ENCODE measurements at places on chromosomes 7 and 10.

GRCh38 chr10:1297566-1298301 is 241.5 kb downstream of the WDR37 start:
- no peak for DNase-seq

DNA sequence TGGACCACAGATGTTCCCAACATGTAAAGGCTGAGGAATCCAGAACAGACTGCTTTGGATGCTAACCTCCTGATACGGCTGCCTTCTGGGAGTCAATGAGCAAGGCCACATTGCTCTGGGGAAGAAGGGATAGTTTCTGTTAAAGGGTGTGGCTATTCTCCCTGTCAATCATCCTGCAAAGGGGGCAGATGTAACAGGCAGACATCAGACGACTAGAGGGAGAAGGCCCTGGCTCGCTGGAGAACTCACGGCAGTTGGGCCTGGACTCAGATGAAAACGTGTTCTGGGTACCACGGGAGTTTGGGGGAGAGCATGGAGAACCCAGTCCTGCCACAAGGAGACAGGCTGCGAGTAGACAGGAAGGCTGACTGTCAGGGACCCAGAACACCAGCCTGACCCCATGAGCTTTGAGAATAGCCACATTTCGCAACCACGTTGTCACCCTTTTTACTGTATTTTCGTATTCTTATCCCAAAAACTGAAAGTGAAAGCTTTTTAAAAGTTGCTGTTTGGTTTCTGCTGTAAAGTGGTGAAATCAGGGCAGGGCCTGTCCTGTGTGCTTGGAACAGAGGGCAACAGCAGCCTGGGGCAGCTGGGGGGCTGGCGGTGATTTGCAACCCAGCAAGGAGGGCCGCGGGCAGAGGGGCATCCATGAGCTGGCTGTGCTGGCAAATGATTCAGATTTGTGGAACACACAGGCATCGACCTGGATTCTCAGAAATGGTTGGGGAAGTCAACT is 95.3 kb downstream of the MYOF start:
- no peak for DNase-seq

- DNase-seq: no peak
Measured at GRCh38 chr10:116269619-116270018, 3.4 kb downstream of the GFRA1 start.

- no peak for DNase-seq
Measured at GRCh38 chr10:30617070-30617469, 12.5 kb downstream of the LYZL2 start.

DNA sequence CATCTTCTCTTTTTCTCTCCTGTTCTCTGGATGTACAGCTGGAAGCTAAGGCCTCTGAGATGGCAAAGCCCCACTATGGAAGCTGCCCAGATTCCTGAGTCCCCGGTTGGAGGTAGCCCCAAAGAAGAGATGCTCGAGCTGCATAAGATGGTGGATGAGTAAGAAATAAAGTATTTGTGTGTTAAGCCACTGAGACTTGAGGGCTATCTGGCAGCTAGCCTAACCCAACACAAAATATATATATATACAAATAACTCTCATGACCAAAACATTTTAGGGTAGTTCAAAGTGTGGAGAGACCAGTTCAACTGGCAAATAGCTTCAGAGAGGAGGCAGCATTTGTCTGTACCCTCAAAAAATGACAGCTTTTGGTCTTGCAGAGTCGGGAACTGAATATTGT is 72.4 kb upstream of the PDE1C start:
- DNase-seq: no peak

DNA sequence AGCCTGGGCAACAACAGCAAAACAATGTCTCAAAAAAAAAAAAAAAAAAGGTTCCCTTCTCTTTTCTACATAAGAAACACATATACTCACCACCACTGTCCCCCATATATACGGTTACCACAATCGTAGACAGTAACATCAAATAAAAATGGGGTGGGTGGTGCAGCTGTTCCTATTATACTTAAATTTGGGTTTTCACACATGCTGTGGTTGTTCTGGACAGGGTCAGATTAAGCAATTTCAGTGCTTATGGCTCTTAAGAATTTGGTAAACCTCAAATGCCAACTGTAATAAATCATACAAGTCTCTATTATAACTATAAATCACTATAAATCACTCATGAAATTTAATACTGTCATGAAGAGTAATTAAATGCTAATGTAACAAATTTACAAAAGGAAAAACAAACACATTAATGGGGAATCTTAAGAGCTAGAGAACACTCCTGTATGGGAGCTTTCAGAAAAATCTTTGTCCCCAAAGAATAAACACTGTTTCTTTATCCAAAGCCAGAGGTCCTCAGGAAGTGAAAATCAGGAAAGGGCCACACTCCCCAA is 143.6 kb downstream of the GLI3 start:
- no peak for DNase-seq

DNA sequence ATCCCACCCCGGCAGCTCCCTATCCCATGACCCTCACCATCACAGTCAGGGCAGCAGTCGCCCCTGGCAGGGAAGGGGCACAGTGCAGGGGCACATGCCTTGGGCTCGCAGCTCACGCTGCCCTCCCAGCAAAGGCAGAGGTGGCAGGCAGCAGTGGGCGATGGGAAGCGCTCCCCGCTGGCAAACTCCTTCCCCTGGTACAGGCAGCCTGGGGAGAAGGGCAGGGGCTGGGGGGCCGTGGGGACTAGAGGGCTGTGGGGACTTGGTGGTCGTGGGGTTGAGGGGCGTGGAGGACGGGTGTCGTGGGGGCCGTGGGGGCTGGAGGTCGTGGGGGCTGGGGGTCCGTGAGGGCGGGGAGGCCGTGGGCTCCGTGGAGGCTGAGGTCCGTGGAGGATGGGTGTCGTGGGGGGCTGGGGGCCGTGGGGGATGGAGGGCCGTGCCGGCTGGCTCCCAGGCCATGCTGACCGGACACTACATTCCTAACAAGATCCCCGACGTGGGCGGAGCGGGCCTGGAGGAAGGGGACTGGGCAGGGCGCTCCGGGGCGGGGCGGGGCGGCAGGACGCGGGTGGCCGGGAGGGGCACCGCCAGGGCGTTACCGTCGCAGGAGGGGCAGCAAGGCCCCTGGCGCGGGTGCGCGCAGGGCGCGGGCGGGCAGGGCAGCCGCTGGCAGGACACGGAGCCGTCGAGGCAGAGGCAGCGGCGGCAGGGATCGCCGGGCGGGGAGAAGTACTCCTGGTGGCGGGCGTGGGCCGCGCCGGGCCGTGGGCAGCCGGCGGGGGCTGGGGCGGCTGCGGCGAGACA is 20.0 kb downstream of the KCP start:
- no peak for DNase-seq

DNA sequence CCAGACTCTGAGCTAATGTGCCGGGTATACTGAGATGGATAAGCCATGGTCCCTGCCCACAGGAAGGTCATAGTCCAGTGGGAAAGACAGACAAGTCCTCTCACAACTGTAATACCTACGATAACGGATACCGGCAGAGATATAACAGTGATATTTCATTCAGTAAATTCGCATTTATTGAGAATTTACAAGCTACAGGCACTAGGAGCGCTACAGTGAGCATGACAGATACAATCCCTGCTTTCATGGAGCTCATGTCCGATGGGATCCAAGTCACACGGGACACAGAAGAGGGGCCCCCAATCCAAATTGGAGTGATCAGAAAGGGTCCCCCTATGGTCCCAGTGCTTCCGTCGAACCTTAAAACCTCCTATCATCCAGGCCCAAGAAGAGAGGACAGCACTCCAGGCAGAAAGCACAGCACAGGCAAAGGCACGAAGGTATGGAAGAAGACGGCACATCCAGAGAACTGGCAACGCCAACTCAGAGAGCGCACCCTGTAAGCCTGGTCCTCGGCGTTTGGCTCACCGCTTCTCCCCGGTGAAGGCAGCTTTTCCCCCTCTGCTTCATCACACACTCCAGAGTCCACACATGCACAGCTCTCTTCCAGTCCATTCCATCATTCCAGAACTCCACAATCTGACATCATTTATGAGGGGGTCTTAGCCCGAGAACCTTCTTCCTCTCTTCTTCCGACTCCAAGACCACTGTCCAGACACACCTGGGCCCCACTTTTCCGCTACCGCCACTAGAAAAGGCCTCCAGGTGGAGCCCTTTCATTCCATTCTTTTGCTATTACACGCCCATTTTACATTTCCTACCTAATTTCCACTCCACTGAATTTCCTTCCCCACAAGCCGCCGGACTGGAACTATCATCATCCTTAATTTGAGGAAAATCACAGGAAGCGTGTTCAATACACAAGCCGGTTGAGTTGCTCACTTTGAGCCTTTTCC is 47.8 kb upstream of the NKX2-3 start:
- DNase-seq: peak; percentile 36

DNA sequence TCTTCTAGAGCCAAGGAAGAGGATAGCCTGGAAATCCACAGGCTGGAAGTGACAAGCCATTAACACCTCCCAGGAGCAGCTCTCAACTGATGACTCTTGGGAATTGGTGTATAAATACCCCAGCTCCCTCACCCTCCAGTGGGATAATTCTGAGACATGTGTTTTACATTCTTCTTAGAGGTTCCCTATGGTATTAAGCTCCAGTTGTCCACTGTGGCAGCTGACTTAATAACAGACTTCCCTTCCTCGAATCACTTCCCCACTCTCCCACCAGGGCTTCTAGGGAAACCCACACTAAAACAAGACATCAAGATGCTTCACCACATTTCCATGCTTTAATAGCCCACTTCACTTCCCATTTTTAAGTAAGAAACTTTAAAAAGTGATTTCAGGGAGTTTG is 47.2 kb downstream of the FAM107B start:
- DNase-seq: no peak

DNA sequence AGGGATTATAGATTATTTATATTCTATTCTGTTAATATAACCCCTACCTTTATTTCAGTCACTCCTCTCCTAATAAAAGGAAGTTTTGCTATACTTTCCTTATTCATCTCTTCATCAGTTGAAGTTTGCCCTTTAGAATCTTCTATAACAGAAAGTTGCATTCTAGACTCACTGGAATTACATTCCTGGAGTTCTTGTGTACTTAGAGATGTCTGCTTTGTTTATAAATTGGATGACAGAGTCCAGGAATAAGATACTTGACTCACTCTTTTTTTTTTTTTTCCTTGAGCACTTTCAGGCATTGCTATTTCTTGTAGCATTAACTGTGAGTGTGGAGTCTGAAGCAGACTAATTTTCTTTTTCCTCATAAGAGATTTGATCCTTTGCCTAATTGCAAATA is 640.8 kb downstream of the XPNPEP1 start:
- DNase-seq: no peak

- DNase-seq: no peak
Measured at GRCh38 chr10:100749309-100750217, 4.2 kb downstream of the PAX2 start.

DNA sequence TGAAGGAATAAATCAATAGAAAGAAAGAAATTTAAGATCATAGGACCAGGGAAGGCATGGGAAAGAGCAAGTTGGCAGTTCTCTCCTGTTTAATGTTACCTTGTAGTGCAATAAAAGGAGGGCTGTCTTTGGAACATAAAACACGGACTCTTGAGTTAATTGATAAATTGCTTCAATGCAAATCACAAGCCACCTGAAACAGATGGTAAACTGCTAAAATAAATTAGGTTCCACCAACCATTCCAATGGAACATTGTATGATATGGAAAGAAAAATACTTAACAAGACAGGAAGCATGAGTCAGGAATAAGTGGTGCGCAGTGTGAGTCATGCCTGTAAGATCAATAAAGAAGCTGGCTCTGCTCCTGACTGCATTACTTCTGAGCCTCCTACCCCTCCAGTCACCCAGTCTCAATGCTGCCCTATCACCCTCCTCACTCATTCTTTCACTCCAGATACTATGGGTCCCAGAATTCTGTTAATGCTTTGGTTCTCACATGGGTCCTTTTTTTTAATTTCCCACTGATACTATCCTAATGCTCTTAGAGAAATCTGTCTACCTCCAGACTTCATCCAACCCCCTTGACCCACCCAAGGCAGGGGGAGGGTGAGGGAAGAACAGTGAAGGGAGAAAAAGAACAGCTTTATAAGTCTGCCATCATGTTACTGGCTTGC is 78.9 kb downstream of the LRRC17 start:
- DNase-seq: no peak

GRCh38 chr7:129719980-129720732 is 108.6 kb downstream of the NRF1 start:
- DNase-seq: no peak

GRCh38 chr10:132421847-132422751 is 25.1 kb downstream of the PWWP2B start:
- DNase-seq: peak; percentile 89

GRCh38 chr7:479115-479947 is 40.3 kb downstream of the PDGFA start:
- DNase-seq: no peak

DNA sequence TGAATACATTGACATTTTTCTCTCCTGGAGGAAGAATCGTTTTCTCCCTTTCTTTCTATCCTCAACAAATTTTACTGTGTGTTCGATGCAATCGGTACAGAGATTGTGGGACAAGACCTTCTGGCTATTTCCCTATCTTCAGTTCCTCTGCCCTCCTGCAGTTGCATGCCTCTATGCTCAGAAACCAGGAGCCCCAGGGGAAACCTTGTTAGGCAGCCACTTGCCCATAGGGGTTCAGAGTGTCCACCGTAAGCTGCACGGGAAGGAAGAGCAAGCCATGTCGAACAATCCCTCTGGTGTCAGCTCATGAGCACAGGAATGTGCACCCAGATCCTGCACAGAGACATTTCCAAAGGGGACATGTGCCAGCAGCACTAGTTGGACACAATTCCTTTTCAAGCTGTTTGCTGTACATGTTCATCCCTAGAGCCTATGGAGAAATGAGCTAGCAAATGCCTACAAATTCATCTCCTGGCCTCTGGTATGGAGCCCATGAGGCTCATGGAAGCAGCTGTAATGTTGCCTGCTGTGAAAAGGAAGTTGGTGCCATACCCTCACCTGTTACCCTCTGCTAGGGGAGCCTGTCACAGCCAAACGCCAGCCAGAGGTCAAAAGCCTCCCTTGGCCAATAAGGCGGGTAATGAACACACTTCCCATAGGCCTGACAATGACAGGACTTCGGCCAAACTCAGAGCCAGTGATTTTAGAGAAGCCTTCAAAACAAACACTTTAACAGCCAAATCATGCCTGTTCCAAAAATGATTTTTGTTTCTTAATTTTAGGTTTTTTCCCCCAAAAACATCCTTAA is 35.9 kb upstream of the ASAH2 start:
- DNase-seq: no peak

DNA sequence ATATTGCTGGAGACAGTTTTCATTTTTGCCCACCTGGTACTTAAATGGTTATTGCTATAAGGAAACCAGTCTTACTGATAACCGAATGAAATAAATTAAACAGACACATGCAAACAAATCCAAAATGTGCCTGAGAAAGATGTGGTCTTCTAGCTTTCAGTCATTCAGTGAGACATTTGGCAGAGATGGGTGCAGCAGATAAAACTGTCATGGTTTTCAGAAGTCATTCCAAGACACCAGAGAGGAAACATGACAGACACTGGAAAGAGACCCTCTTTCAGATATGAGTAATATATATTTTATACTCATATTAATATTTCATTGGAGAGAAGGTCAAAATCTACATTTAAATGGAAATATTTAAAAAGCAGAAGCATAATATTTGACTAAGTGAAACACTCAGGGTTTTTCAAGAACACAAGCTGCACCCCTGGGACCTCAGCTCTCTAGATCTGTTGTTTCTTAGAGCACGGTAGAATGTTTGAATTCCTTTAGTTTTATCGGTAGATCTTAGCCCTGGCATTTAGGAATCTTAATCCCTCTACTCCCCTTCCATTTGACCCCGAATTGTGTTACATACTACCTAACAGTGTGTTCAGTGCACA is 246.1 kb downstream of the AUTS2 start:
- no peak for DNase-seq

- DNase-seq: no peak
Measured at GRCh38 chr10:64093946-64094535, 572.8 kb downstream of the REEP3 start.
